Thoracic aorta (tissue), 2 donors: ENCODE measurements at places on chromosomes 2 and 18.

DNA sequence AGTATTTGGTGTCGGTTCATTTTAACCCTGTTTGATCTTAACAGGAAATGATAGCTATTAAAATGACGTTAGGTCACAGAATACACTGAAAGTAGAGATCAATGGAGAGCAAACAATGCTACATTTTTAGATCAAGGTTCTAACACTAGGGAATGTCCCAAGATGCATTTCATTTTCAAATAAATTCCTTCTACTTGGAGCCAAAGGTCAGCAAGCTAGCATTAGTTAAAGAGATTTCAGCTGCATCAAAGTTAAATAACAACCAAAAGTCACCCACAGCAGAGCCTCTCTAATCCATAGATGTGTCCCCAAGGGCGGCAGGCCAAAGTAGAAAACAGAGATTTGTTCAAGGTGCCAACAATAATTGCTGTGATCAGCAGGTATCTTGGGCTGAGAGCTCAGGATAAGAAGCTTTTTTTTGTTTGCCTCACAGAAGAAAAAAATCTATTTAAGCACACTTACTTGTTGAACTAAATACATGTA lies 1233.6 kb upstream of the TMEFF2 start:
- DNase-seq = no peak

GRCh38 chr18:23572570-23572969 lies 13.7 kb downstream of the NPC1 start:
- DNase-seq = no peak

DNA sequence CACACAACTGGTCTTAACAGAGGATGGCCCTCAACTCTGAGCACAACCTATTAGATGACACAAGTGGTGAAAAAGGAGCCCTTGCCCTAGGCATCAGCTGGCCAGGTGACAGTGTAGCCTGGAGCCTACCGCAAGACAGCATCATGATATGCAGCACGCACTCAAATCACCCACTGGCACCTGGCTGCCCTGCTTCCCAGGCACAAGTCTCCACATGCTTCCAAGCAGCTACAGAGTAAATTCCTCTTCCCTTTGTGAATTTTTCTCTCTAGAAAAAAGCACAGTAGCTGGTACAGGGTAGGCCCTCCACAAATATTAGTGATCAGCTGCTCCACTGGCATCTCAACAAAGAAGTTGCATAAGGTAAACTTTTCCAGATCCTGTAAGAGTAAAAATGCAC lies 6.0 kb downstream of the FBXO15 start:
- no peak for DNase-seq

- DNase-seq = no peak
Observed at GRCh38 chr2:126999106-126999756, 100.5 kb downstream of the TEX51 start.

DNA sequence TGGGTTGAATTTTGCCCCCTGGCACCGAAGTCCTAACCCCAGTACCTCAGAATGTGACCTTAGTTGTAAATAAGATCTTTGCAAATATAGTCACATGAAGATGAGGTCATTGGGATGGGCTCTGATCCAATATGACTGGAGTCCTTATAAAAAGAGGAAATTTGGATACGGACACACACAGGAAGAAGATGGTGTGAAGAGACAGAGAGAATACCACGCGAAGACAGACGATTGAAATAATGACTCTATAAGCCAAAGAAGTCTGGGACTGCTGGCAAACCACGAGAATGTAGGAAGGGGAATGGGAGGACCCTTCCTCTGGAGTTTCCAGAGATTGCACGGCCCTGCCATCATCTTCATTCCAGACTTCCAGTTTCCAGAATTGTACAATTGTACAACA lies 98.6 kb downstream of the CPO start:
- no peak for DNase-seq

DNA sequence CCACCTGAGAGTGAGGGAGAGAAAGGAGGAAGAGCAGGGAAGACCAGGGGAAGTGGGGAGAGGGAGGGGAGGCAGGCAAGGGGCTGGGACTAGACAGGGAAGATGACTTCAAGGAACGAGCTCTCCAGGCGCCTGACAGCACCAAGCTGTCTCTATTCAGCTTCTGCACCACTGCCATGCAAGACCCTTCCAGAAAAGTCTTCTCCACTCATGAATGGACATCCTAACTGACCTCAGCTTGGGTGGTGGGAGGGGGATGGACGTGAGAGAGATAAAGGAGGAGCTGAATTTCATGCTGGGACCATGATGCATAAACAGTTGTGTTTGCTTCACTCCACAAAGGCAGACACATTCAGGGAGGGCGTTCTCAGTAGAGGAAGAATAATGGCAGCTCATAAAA lies 206.4 kb upstream of the ARL4C start:
- DNase-seq = no peak

- DNase-seq = no peak
Observed at GRCh38 chr2:88874063-88874657, 182.7 kb downstream of the RPIA start.
